ENCODE measurements at places on chromosomes 11 and 22.

DNA sequence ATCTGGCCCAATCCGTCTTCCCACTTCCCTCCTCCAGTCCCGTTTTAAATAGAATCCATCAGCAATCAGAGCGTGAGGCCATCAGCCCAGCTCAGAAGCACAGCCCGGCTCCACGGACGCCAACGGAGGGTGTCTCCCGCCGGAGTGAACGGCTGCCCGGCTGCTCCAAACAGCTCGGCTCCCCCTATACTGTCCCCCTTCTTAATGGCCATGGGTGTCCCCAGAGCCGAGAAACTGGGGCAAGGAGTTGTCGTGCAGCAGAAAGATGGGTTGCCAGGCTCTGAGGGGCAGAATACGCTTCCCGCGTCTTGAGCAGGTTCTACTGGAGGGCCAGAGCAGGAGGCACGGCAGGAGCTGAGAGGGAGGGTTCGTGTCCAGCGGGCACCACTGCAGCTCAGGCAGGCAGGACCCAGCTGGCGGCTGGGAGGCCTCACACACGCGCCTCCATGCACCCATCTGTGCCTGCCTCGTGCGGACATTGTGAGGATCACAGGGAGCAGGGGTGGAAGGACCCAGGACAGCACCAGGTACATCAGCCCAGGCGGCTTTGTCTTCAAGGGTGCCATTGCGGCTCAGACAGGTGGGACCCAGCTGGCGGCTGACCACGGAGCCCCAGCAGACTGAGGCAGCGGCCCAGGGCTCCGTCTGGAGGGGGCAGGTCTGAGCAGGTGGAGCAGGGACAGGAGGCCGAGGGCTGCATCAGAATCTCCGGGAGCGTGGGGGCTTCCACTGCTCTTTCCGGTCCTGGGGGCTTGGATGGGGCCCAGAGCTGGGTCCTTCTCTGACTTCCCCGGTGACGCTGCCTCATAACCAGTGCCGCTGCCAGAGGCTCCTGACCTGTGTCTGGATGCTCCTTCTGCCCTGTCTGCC, 882.7 kb downstream of the BRD1 start:
- DNase-seq: no peak

DNA sequence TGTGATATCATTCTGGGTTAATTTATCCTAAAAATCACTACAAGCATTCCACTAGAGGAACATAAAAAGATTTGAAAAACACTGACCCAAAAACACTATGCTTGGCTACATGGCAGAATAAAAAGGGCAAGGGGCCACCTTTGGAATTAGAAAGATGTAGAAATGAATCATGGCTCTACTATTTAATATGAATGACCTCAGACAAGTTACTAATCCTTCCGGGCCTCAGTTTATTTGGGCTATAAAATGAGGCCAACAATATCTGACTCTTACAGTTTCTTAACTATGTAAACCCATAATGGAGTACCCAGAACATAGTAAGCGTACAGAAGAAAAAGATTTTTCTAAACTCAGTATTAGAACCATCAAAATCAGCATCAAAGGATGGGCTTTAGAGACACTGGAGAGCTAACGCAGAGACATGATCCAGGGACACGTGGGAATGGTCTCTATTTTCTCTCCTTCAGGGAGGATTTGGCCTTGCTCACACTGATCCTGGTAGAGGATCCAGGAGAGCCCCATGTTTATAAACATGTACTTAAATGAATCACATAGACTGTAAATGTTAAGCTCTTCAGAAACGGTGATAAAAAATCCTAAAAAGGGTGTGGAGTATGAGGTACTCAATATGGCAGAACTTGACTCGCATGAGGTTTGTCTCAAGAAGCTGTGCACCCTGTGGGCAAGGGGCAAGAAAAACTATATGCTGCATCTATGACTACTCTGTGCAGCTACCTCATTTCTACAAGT, 288.4 kb upstream of the PITPNB start:
- DNase-seq: no peak

GRCh38 chr11:123426789-123427188, 3.3 kb upstream of the GRAMD1B start:
- DNase-seq: no peak

GRCh38 chr11:134838708-134839107, 426.7 kb upstream of the B3GAT1 start:
- DNase-seq: no peak

GRCh38 chr11:117627259-117627658, 169.8 kb downstream of the DSCAML1 start:
- no peak for DNase-seq

DNA sequence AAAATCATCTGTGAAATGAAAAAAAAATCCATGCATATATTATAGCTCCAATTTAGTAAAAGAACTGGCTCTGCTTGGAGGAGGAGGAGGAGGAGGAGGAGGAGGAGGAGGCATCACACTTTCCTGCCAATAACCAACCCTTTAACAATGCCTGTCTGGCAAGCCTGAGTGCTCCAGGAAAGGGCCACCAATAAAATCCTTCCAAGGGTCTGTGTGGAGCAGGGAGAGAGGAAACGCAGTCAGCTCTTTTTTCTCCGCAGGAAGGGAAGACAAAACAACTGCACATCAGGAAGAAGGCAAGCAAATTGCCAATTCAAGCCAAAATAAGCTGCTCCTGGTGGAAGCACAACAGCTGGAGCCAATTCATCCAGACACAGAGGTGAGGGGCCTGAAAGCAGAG, 139.0 kb downstream of the KCNC1 start:
- DNase-seq: no peak

- no peak for DNase-seq
Observed at GRCh38 chr11:119094816-119095065, 6.9 kb downstream of the DPAGT1 start.

DNA sequence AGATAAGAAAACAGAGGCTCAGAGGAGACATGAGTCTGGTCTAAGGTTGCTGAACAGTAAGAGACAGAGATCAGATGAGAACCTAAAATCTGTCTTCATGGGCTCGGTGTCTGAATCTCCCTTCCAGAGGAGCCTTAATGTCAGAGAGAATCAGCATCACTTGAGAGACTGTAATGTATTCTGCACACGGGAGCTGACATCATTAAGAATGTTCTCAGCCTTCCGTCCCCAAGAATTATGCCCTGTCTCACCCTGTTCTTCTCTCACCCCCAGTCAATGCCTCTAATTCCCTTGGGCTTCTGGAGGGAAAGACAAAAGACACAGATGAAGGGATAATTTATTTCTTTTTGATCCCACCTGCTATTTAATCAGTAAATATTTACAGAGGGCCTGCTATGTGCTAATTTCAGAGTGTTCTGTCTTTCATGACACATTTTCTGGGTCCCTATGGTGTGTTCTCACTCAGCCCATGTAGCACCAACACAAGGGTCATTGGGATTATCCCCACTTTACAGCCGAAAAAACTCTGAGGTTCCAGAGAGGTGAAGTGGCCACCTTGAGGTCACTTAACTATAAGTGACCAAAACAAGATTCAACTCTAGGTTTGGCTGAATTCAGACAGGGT, 61.8 kb downstream of the CD82 start:
- DNase-seq: no peak

- DNase-seq: no peak
Observed at GRCh38 chr11:27215471-27216269, 147.3 kb downstream of the CCDC34 start.

GRCh38 chr22:49308300-49308699, 519.4 kb downstream of the BRD1 start:
- DNase-seq: no peak

DNA sequence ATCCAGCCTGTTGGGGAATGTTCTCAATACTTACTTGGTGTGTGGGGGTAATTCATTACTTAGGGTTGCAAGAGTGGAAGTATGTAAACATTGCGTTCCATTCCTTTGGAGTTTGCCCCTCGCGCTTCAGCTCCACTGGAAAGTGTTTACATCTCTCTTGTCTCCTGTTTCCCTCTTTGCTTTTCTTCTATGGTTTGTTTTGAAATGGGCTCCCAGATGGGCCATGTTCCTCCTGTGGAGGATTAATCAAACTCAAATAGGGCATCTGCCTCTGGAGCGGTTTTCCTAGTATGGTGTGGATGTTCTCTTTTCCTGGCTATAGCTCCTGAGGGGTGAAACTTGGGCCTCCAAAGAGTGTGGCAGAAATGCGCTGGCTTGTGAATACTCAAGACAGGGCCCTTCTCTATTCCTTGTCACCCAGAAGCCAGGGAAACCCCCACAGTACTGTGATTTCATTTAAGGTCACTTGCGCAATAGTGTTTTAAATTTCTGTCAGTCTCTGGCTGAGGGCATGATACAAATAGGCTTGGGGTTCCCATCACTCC, 51.9 kb downstream of the CD44 start:
- no peak for DNase-seq

DNA sequence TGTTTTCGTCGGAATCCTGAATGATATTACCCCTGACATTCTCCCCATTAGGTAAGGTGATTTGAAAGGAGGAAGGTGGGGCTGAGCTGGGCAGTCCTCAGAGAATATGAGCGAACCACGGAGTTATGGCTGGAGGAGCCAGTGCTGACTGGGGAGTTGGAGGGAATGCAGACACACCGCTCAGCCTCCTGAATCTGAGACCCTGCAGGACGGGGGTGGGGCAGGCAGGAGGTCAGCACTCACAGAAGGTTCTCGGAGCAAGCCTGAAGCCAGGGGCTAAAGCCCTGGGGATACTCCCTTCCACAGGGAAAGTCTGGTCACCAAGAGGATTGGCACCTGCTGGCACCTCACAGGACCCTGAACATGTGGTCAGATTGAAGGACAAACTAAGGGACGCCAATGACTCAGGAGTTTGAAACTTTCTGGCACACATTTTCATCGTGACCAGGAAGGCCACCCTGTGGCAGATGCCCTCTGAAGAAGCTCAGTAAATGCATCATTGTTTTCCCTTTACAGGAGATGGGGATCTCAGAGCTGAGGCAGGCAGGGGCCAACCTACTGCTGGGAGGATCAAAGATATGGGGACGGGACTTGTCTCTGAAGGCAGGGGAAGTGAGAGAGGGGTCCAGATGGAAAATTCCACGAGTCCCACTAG, 26.9 kb upstream of the FCHSD2 start:
- no peak for DNase-seq

GRCh38 chr22:49113758-49114157, 713.9 kb downstream of the BRD1 start:
- DNase-seq: no peak

DNA sequence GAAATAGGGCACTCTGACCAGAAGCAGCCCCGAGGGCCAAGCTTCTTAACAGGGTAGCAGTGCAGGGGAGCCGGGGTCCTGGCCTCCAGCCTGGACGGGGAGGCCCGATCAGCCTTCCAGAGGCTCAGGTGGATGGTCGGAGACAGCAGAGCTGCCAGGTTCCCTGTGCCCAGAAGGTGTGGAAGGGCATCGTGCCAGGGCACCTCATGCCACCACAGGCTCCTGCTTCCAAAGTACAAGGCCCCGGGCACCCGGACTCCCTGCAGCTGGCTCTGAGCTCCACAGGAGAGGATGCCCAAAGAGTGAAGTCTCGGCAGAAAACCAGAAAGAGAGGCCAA, 14.3 kb downstream of the EHD1 start:
- DNase-seq: no peak

- DNase-seq: no peak
Observed at GRCh38 chr11:67673358-67673757, 1.1 kb downstream of the ALDH3B2 start.

DNA sequence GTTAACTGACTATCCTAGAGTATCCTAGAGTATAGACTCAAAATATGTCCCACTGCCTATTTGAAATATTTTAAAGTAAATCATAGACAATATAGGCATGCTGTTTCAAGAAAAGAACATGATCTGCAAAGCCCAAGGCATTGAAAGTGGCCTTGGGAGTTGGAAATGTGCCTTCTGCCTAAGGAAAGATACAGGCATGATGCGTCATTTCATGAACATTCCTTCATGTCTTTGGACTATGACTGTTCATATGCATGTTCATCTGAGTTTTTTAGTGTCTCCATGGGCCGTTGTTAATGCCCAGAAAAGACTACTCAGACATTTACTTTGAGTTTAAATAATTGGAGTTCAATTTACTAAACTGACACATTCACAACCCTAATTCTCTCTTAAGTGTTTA, 69.7 kb upstream of the PRDM11 start:
- no peak for DNase-seq

GRCh38 chr22:29079218-29079901, 6.5 kb downstream of the KREMEN1 start:
- no peak for DNase-seq

DNA sequence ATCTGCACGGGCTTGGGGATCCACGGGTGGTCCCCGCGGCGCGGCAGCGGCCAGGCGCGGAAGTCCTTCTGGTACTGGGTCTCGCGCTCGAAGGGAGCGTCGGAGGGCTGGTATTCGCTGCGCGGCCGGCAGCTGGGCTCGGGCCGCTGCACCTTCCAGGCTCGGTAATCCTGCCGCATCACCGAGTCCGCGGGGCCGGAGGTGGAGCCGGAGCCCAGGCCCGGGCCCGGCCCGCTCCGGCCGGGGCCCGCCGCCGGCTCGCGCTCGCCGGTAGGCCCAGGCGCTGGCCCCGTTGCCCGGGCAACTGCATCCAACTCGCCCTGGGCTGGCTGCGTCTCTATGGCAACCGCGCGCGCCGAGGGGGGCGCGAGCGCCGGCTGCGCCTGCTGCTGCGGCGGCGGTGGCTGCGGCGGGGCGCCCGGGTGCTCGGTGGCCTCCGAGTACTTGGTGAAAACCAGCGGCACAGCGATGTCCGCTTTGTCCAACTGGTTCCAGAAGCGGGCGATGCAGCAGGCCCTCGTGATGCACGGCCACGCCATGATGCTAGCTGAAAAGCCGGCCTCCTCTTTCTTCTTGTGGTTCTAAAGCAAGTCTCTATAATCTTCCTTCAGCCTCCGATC, 897 bp downstream of the MAP6 start:
- DNase-seq: no peak

- peak; percentile 67 for DNase-seq
Observed at GRCh38 chr11:795634-796564, 2.2 kb downstream of the SLC25A22 start.

GRCh38 chr11:59899532-59899931, 20.9 kb downstream of the OOSP3 start:
- no peak for DNase-seq

DNA sequence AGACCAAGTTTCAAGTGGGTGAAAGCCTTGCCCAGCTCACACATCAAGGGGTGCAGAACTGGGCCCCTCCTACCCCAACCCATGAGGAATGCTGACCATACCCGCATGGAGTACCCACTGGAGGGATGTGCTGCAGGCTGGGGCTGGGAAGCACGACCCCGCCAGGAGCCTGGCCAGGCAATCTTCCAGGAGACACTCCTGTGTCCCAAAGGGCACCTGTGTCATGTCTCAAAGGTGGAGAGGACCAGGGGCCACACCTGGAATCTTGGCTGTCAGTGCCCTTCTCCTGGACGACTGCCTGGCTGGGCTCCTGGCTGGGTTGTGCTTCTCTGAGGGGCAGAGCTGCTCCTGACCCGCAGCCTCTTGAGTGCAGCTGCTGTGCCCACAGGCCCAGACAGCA, 6.7 kb downstream of the ARAP1 start:
- DNase-seq: no peak

DNA sequence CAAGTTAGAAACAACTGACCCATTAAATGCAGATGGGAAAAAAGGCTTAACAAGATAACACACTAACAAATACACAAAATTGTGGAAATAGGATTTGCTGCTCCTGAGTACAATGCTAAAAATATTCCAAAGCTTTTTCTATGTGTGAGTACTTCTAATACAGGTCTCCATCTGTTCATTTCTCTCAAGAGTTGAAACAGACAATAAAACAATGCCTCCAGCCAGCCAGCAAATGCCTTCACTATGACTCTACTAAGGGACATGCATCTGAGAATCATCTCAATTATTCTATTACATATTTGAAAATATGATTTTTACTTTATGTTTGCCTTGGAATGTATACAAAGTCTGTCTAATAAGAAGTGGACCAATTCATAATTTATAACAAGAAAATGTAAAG, 119.0 kb downstream of the CADM1 start:
- no peak for DNase-seq

Measured in T follicular helper cell (primary cell).